ENCODE measurements at places on chromosomes 6 and 20. TPM values are rescaled to one million over a fixed set of nuclear protein-coding genes. Genes with fewer than 3 reads are reported as not detected.

BPIFA1 gene
- total RNA-seq: not detected

KIF6 gene
- 1.1 TPM for total RNA-seq

POLH gene
- total RNA-seq: 5.0 TPM

CALHM6 gene
- 2.1 TPM for total RNA-seq

ZNF831 gene
- not detected for total RNA-seq

KCNS1 gene
- 0.18 TPM for total RNA-seq

DNA sequence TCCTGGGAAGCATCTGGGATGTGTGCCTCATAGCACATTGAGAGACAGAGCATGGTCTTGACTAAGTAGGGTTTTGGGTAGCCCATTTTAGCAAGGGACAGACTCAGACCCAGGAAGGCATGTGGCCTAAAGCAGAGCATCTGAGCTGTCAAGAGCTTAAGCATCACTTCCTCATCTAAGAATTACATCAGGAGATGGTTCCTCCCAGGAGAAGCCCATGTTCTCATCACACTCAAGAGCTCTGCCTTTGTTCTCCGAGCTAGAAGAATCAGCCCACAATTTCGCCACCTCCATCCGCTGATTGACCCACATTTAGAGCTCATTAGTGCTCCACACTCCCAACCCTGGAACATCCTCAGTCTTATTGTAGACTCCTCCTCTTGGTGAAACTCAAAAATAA is 68.3 kb downstream of the NPEPL1 start:
- DNase-seq: no peak

DNA sequence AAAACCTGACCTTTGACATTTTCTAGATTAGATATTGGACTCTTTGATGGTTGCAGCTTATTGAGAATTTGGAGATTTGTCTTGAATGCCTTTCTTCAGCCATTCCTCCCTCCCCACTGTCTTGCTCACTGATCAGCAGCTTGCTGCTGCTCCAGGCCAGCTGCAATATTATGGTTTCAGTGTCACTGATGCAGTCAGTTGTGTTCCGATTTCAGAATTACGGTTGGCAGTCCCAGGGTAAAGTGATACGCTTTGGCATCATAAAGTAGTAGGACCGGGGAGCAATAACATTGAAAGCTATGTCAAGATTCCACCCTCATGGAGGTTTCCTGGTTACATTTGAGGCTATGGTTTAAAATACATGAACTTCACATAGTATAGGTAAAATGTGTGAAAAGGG is 152.6 kb downstream of the BCKDHB start:
- DNase-seq: no peak

DNA sequence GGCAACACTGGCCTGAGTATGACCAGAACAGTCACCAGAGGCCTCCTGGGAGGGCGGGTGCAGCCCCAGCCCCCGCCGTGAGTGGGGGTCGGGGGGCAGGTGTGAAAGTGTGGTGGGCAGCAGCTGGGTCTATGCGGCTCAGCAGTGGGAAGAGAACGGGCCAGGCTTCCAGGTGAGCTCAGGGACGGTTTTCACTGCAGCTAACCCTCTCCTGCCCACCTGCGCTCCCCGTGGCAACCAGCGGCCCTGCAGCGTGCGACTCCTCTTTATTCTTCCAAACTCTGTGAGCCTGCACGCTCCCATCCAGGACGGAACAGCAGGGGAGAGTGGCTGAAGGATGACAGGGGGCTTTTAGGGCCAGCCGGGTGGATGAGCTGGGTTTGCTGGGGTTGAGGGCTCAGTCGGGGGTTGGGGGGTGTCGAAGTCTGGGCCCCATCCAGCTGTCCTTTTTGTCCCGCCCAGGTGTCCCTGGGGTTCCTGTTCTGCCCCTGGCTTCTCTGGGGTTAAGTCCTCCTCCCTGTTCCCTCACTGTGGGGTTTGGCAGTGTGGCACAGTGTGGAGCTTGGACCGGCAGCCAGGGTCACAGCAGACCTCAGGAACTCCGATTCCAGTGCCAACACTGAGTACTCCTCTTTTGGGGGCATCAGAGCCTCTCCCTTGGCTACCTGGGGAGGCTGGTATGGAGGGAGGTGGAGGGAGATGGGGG is 859 bp upstream of the BIRC7 start:
- peak; percentile 92 for DNase-seq

All from H7 (cell line).